ENCODE measurements at places on chromosomes 1 and 21. TPM values are rescaled to one million over a fixed set of nuclear protein-coding genes. Genes with fewer than 3 reads are reported as not detected.

PEF1 gene
- 62.1 TPM for polyA plus RNA-seq

ETV3L gene
- not detected for polyA plus RNA-seq

PSMA5 gene
- polyA plus RNA-seq: 99.6 TPM

KCNC4 gene
- 10.1 TPM for polyA plus RNA-seq

SPATA46 gene
- 0.35 TPM for polyA plus RNA-seq

MPZ gene
- polyA plus RNA-seq: 4.7 TPM

TDRD10 gene
- 2.8 TPM for polyA plus RNA-seq

FMO5 gene
- 10.3 TPM for polyA plus RNA-seq

CASP9 gene
- 20.3 TPM for polyA plus RNA-seq

TCEA3 gene
- polyA plus RNA-seq: 39.8 TPM
